Activated naive CD4-positive, alpha-beta T cell treated with anti-CD3 and anti-CD28 coated beads for 36 hours (primary cell): ENCODE measurements at places on chromosomes 11 and 22.
A peak's percentile ranks its signal among the peaks of the same experiment; 100 is the strongest.

- no peaks in the 10 kb centered on the region for H3K27me3 ChIP-seq
- H3K36me3 ChIP-seq, result no peaks in the 10 kb centered on the region
- H3K27ac ChIP-seq, result no peak overlapping the region
These were observed 320.3 kb upstream of the ZC3H12C start for GRCh38 chr11:109772892-109773291.

GRCh38 chr11:105367129-105367528, 227.6 kb upstream of the CARD18 start:
- H3K27ac ChIP-seq, result no peak overlapping the region
- H3K27me3 ChIP-seq, result peaks cover 2% of the 10 kb centered on the region
- DNase-seq, result no peak
- no peak overlapping the region for H3K4me3 ChIP-seq
- no peaks in the 10 kb centered on the region for H3K4me1 ChIP-seq

GRCh38 chr11:57474017-57474802, 13.9 kb downstream of the RTN4RL2 start:
- H3K4me1 ChIP-seq, result peaks cover 27% of the 10 kb centered on the region
- H3K27me3 ChIP-seq, result peaks cover 8% of the 10 kb centered on the region
- no peaks in the 10 kb centered on the region for H3K36me3 ChIP-seq

DNA sequence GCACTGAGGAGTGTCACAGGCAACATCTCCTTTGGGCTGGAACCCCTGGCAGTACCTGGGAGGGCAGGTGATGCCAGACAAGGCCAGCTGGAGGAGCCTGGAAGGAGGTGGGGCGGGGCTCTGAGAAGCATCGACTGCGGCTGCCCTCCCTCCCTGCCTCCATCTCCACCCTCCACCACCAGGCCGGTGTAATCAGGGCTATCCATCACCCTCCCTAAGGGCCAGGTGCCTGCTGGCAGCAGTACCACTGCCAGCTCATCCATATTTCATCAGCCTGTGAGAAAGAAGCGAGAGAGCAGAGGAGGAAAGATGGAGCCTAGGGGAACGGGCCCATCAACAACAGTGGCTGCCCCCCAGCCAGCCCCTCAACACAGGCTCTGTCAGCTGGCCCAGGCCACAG, 51.4 kb upstream of the RASD2 start:
- H3K4me1 ChIP-seq, result no peaks in the 10 kb centered on the region
- no peak for DNase-seq

DNA sequence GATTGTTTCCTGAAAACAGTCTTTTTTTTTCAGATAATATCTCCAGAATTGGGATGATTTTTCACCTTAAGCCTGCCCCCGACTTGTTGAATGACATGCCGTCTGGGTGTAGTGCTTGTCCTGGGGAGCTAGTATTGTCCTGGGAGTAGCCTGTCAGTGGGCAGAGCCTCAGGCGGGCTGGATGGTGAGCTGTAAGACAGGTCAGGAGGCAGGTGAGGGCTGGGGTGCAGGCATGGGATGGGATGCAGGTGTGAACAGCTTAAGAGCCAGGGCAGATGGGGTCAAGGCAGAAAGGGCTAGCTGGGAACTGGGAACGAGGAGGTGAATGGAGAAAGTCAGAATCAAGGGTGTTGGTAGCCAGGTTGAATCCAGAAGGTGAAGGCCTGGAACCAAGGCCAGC, 200.2 kb downstream of the CSNK2A3 start:
- no peak for DNase-seq
- H3K27me3 ChIP-seq, result no peaks in the 10 kb centered on the region
- no peak overlapping the region for H3K27ac ChIP-seq
- H3K4me1 ChIP-seq, result peaks cover 61% of the 10 kb centered on the region

DNA sequence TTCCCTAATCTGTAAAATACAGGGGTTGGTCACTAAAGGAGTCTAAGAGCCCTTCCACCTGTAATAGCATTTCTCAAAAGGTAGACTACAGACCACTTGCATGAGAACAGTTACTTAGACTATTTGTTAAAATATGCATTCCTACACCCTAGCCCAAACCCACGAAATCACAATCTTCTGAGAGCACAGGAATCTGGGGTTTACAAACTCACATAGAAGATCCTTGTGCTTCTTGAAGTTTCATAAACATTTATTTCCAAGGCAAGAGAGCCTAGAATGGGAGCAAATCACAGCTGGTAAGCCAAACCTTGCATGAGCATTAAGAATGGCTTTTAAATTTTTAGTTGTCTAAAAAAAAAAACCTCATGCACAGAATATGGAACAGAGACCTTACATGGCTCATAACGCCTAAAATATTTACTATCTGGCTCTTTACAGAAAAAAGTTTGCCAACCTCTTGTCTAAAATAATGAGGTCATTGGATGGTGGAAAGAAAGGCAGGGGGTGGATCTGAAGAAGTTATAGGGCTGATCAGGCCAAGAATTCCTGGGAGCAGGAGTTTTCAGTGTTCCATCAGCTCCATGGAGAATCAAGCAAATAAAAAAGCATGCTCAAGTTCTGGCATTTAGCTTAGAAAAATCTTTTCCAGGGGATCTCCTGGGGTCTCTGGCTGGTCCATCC, 133.4 kb downstream of the CCDC34 start:
- H3K27me3 ChIP-seq, result peaks cover 4% of the 10 kb centered on the region
- no peaks in the 10 kb centered on the region for H3K36me3 ChIP-seq
- no peaks in the 10 kb centered on the region for H3K4me1 ChIP-seq
- no peak overlapping the region for H3K27ac ChIP-seq
- H3K4me3 ChIP-seq, result no peak overlapping the region

GRCh38 chr11:7638710-7639642, 34.3 kb downstream of the CYB5R2 start:
- no peak for DNase-seq
- no peaks in the 10 kb centered on the region for H3K27me3 ChIP-seq
- H3K4me1 ChIP-seq, result no peaks in the 10 kb centered on the region
- H3K27ac ChIP-seq, result no peak overlapping the region
- H3K36me3 ChIP-seq, result peaks cover 25% of the 10 kb centered on the region

DNA sequence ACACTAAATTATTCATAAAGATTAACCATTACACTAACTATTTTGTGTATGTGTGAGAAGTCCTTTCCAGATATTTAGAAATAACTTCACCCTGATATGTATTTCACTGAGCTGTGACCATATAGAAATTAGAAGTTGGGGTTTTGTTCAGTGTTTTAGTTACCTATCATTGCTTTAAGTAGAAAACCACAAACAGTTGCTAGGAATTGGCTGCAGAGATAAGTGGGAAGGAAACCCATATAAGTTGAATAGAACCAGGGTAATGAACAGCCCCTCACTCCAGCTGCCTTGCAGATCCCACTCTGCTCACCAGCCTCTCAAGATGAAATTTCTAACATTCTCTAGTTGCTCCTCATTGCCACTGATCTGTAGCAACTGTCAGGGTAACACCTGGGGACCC, 10.3 kb downstream of the SRSF8 start:
- no peak overlapping the region for H3K27ac ChIP-seq
- DNase-seq, result no peak
- peaks cover 5% of the 10 kb centered on the region for H3K4me1 ChIP-seq
- H3K36me3 ChIP-seq, result no peaks in the 10 kb centered on the region
- no peak overlapping the region for H3K4me3 ChIP-seq

DNA sequence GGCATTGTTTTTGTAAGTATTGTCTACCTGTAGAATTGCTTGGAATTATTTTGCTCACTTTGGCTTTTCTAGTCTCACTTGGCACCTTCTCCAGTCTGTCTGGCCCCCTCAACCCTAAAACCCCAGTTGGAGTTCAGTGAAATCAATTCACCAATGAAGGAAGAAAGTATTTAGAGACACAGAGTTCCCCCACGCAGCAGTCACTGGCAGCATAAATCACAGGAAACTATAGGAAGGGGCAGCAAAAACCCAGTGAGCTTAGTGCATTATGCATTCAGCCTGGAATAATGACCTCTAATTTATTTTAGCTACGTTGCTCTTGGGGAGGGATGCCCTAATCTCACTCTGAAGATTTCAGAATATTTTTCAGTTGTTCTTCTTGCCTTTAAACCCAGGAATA, 204.7 kb upstream of the BLID start:
- no peaks in the 10 kb centered on the region for H3K36me3 ChIP-seq
- H3K27me3 ChIP-seq, result no peaks in the 10 kb centered on the region
- no peak overlapping the region for H3K4me3 ChIP-seq
- H3K27ac ChIP-seq, result no peak overlapping the region
- H3K4me1 ChIP-seq, result no peaks in the 10 kb centered on the region
- no peak for DNase-seq

DNA sequence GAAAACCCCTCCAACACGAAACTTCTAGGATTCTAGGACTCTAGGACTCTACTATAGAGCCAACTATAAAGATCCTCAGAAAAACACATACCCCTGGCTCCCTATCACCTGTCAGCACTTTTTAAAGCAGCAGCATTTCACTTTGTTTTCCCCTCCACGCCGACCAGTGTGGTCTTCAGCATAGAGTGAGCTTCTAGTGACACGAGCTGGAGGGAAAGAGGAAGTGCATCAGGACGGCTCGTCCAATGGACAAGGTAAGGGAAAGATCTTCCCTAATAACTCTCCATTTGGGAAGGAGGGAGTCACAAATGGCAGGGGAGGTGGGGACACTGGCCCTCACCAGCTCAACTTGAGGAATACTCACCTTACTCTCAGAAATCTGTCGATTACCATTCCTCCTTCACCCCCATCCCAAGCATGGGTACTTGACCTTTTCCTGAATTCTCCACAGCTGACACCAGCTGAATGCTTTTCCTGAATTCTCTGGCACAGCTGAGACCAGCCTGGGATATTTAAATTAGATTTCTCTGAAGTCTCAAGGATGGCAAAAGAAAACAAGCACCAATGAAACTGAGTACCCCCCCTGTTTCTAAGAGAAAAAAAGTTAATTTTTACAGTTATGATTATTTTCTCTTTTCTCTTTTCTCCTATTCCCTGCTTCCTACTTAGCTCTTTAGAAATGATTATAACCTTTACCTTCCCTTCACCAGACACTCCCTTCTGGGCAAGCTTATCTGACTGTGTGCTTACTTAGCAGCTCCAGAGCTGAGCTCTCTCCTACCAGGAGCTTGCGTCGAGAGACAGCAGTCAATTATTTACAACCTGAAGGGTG, 33.3 kb upstream of the NNMT start:
- DNase-seq, result peak; percentile 17
- no peaks in the 10 kb centered on the region for H3K27me3 ChIP-seq
- no peak overlapping the region for H3K27ac ChIP-seq
- no peaks in the 10 kb centered on the region for H3K4me1 ChIP-seq
- no peaks in the 10 kb centered on the region for H3K36me3 ChIP-seq

DNA sequence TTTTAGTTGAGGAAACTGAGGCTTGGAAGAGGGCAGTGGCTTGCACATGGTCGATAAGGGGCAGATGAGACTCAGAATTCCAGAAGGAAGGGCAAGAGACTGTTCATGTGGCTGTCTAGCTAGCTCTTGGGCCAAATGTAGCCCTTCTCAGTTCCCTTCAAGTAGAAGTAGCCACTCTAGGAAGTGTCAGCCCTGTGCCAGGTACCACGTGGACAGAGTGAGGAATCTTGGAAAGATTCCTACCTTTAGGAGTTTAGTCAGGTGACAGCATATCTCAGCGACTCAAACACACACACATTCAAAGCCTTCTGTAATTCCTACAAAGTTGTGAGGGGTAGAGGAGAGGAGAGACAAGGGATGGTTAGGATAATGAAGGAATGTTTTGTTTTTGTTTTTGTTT, 18.3 kb downstream of the PIK3IP1 start:
- H3K4me1 ChIP-seq, result peaks cover 71% of the 10 kb centered on the region
- H3K36me3 ChIP-seq, result peaks cover 44% of the 10 kb centered on the region
- DNase-seq, result no peak
- peak overlapping the region; percentile 70 for H3K27ac ChIP-seq

DNA sequence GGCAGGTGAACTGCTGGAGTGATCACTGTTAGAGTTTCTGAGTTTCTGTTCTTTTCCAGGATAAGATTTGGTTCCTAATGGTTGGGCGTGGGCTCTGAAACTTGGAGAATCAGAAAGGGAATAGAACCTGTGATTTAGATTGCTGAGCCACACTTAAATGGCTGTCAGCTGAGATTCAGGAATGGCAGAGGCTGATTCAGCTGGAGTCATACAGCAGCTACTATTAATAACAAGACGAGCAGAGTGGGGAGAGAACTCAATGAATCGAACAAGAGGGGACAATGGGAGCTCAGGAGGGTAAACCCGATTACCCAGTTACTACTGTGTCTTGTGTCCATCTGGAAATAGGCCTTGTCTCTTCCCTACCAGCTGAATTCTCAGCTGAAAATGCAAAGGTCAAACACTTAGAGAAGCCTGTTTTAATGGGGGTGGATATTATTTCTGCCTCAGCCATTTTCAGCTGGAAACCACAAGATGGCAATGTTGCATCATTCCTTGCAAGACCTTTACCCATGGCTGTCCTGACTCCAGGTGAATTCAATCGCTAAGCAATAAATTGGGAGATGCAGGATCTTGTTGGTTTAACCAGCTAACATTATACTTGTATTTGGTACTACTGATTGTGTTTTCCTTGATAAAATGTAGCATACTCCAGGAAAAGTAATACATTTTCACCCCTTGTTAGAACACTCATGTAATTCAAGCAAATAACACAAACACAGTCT, 104.5 kb upstream of the RAG2 start:
- no peak overlapping the region for H3K4me3 ChIP-seq
- H3K36me3 ChIP-seq, result no peaks in the 10 kb centered on the region
- peak; percentile 18 for DNase-seq
- H3K4me1 ChIP-seq, result peaks cover 4% of the 10 kb centered on the region
- no peak overlapping the region for H3K27ac ChIP-seq

- H3K27me3 ChIP-seq, result no peaks in the 10 kb centered on the region
- no peaks in the 10 kb centered on the region for H3K4me1 ChIP-seq
- no peak overlapping the region for H3K4me3 ChIP-seq
- no peaks in the 10 kb centered on the region for H3K36me3 ChIP-seq
These were observed 5.3 kb upstream of the OR52M1 start for GRCh38 chr11:4539603-4540219.

DNA sequence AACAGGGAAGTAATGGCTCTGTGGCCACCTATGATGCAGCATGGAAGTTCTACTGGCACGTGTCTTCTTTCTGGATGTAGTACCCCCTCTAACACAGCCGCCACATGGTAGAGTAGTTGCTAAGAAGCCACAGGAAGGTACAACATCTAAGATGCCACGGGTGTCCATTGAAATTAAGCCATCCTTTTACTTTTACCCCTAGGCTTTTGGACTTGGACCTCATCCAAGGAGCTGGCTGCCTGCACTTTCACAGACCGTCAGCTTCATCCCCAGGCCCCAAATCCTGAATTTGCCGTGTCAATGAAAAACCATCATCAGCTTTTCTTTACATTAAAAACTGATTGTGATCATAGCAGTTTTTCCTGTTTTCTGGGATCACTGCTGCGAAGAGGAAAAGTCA, 102.4 kb downstream of the RPL27A start:
- no peak overlapping the region for H3K27ac ChIP-seq
- no peak overlapping the region for H3K4me3 ChIP-seq
- H3K36me3 ChIP-seq, result no peaks in the 10 kb centered on the region
- no peak for DNase-seq

GRCh38 chr11:75836417-75836816, 21.4 kb downstream of the UVRAG start:
- H3K27ac ChIP-seq, result no peak overlapping the region
- H3K4me3 ChIP-seq, result no peak overlapping the region
- H3K36me3 ChIP-seq, result peaks cover 8% of the 10 kb centered on the region
- no peak for DNase-seq
